ENCODE measurements at places on chromosomes 4 and X. TPM values are rescaled to one million over a fixed set of nuclear protein-coding genes. Genes with fewer than 3 reads are reported as not detected.

- no peak for DNase-seq
These were observed 1427.4 kb downstream of the PCDH7 start for GRCh38 chr4:32147446-32148085.

The DOK7 gene
- total RNA-seq: not detected

The ANKRD17 gene
- 53.0 TPM for total RNA-seq

- DNase-seq: no peak
These were observed 148.3 kb downstream of the MAML3 start for GRCh38 chr4:140005699-140006098.

DNA sequence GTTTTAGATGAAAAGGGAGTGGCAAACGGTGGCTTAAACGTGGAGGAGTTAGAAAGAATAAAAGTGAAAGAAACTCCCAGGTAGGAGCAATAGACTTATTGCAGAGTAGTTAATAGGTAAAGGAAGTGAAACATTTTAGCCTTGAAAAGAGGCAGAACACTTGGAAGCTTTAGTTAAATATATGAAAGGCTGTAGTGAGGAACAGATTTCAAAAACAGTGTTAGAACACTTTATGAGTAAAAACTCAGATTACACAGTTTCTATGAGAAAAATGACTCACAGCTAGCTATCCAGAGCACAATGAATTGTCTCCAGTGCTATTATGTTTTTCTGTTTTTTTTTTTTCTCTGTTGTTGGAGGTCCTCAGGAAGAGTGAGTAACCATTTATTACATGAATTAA, 45.8 kb downstream of the TACR3 start:
- DNase-seq: no peak

DNA sequence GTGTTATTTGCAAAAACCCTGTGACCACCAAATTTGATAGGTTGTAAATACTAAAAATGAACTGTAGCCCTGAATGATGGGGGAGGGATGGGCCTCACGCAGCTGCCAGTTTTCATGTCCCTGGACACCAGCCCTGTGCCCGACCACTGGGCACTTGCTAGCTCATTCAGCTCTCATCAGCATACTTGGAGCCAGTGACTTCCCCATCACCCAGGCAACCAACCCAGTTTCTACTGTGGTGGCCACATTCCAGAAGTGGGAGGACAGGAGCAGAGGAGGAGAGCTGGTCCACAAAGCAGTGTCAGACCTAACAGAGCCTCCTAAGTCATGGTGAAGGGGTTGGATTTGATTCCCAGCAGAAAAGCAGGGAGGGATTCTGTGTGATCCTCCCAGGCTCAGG, 128.2 kb downstream of the CPEB2 start:
- no peak for DNase-seq

The MGARP gene
- total RNA-seq: 0.22 TPM

The KLB gene
- not detected for total RNA-seq

DNA sequence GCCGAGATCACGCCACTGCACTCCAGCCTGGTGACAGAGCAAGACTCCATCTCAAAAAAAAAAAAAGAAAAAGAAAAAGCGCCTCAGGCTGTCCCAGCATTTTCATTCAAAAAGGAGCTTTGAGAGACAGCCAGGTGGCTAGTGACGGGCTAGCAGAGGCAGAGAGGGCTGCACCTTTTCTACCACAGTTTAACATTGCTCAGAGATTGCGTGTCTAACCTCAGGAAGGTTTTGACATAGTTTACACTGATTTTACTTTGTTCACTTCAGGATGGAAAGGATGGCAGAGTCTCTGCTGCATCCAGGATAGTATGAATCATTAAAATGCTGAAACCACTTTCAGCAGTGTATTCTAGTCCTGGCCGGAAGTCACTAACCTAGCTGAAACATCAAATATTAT, 28.1 kb downstream of the ZFP42 start:
- no peak for DNase-seq

DNA sequence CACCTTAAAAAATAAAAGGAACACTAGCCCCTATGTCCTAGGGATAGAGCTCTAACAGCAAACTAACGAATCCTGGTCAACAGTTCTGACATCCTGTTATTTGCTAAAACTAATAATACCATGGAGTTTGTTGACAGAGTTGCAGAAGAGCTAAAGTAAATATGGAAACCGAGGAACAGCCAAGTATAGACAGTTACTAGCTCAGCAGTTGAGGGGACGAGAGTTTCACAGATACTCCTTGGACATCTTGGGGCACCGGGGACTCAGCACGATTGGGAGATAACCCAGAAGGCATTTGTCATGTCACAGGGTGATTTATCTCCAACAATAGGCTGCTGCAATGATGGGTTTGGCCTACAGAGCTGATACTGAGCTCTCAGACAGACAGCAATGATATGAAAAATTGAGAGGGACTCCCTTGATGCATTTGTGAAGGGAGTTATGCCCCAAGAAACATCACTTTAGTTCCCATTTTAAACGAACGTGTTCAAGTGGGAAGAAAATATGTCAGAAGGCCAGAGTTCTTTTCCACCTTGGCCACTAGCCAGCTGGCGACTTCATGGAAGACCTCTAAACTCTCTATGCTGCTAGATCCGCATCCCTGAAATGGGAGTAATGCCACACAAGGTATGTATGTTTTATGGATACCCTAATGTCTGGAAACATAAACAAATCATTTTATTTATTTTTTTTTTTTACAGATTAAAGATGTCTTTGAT, 48.6 kb downstream of the TSC22D3 start:
- no peak for DNase-seq

Measured in activated naive CD8-positive, alpha-beta T cell treated with anti-CD3 and anti-CD28 coated beads, Interleukin-2, amount 10 ng/mL, durations not matched to agents 7 days and 5 days (primary cell).